ENCODE measurements at places on chromosomes 1 and 21.
A peak's percentile ranks its signal among the peaks of the same experiment; 100 is the strongest.

DNA sequence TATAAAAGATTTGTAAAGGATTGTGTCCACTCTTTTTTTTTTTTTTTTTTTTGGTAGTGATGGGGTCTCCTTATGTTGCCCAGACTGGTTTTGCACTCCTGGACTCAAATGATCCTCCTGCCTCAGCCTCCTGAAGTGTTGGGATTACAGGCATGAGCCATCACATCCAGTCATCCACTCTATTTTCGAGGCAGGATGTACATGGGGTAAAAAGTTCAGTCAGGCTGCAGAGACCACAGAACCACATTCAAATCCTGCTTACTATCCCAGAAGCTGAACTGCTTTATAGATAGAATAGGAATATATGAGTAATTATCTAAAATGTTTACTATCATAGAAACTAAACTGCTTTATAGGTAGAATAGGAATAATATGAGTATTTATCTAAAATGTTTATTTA lies 26.0 kb upstream of the KCNK2 start:
- peak; percentile 58 for DNase-seq

- peak; percentile 16 for DNase-seq
Observed at GRCh38 chr1:201275253-201275666, 8.0 kb upstream of the PKP1 start.

DNA sequence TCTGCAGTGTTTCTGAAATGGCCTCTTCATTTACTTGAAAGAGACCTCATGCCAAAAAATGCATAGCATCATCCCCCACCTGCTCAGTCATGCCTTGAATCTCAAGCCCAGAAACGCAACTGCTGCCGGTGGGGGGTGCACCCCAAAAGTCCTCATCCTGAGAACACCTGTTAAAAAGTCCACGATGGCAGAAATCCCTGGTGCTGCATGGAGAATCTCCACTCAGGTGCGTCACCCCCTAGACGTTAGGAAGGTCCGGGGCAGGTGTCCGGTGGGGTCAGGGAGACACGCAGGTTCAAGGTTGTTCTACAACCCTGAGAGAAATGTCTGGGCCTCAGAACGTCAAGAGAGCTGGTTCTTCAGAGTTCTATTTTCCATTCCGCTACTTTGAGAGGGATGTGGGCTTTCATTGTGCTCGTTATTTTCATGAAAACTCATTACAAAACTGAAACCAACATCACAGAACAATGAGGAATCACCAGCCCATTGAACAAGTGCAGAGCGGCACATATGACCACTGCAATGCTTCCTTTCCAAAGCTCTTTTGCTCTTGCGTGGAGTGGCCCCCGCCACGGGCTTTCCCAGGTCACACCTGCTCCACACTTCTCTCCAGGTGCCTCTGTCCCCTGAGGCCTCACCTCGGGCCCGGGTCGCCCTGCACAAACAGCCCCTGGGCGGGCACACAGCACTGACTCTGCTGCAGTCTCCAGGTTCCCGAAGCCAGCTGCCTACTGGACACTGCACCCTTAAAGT lies 201.9 kb downstream of the TOMM20 start:
- no peak for DNase-seq

GRCh38 chr21:44730951-44731579 lies 19.7 kb upstream of the TSPEAR start:
- DNase-seq: no peak

DNA sequence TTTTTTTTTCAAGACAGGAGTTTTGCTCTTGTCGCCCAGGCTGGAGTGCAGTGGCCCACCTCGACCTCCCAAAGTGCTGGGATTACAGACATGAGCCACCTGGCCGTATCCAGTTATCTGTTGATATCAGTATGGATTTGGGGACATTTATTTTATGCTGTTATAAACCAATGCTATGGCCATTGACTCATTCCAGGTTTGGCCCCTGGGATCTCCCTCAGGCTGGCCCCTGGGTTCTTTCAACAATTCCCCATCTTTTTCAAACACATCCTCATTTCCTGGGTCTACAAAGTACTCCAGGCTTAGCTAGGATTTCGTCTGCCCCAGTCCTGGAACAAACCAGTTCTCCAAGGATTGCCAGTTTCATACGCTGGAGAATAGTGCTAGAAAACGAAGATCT lies 44.1 kb downstream of the WDR4 start:
- no peak for DNase-seq

GRCh38 chr1:21278208-21278859 lies 11.9 kb downstream of the ECE1 start:
- DNase-seq: no peak

- no peak for DNase-seq
Observed at GRCh38 chr1:95325349-95325748, 91.3 kb downstream of the RWDD3 start.

DNA sequence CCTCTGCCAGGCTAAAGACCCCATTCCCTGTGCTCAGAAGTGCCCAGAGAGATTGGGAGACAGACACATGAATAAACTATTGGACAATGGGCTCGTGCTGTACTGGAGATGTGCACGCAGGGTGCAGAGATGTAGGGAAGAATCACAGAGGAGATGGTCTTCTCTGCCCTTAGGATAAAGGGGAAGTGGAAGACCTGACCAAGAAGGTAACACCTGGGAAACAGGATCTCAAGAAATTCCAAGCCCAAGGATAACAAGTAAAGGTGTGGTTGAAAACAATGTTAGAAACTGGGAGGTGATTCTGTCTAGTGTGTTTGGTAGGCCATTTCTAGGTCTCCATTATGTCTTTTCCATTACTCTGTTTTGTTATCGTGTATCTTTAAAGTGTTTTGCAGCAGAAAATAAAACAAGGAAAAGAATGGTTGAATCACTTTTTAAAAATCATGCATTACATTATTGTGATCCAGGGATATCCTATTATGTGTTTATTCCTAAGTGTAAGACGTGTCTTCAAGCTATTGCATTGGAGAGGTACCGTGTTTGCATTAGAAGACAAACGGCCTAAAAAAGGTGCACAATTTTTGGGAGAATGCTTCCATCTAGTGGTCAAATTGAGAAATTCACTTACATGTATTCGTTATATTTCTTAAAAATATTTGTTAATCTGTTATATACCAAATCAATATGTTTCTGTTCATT lies 40.8 kb upstream of the KCTD3 start:
- DNase-seq: peak; percentile 50

- DNase-seq: peak; percentile 21
Observed at GRCh38 chr1:174726167-174726879, 273.4 kb upstream of the CACYBP start.

GRCh38 chr1:170670802-170671628 lies 7.1 kb downstream of the PRRX1 start:
- no peak for DNase-seq

DNA sequence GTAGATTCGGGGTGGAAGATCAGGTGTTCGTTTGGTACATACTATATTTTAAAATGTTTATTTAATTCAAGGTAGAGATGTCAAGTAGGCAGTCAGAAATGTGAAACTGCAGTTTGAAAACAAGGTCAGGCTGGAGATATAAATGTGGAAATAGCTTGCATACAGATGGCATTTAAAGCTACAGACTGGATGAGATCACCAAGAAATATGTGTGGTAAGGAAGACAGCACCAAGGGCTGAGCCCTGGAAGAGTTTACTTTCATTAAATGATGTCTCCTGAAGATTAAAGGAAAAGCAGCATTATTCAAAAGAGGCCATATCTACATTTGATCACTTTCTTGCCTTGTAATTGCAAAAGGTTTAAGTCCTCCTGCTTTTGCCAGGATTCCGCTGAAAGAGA lies 271.3 kb downstream of the PTBP2 start:
- peak; percentile 65 for DNase-seq

- peak; percentile 90 for DNase-seq
Observed at GRCh38 chr1:15178571-15179484, 25.3 kb downstream of the TMEM51 start.

- no peak for DNase-seq
Observed at GRCh38 chr1:244868484-244869363, 4.4 kb upstream of the HNRNPU start.

- no peak for DNase-seq
Observed at GRCh38 chr1:57272601-57273000, 151.3 kb downstream of the DAB1 start.

GRCh38 chr1:235998812-235999211 lies 66.1 kb downstream of the NID1 start:
- peak; percentile 54 for DNase-seq

DNA sequence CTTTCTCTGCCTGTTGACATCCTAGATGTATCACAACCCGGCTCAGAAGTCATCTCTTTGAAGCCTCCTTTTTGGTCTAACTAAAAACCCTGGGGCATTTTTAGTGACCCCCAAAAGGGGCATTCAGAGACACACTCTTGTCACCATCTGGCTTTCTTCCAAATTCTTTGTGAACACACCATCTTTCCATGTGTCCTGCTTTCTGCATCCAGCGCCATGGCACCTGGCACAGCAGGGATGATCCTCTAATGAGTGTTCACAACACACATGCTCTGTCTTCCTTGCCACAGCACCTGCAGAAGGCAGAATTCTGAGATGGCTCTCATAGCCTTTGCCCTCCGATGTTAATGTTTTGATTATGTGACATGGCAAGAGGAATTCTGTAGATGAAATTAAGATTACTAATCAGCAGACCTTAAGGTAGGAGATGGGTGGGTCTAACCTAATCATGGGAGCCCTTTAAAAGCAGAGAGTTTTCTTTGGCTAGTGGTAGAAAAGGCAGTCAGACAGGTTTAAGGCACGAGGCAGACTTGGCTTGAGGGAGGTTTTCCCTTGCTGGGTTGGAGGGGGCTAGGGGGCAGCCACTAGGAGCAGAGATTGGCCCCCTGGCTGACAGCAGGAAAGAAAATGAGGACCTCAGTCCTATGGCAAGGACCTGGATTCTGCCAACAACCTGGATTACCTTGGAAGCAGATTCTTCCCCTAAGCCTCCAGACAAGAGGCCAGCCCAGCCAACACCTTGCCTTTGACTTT lies 4.9 kb upstream of the TMEM61 start:
- DNase-seq: no peak

- no peak for DNase-seq
Observed at GRCh38 chr1:183961132-183961531, 76.4 kb downstream of the COLGALT2 start.

DNA sequence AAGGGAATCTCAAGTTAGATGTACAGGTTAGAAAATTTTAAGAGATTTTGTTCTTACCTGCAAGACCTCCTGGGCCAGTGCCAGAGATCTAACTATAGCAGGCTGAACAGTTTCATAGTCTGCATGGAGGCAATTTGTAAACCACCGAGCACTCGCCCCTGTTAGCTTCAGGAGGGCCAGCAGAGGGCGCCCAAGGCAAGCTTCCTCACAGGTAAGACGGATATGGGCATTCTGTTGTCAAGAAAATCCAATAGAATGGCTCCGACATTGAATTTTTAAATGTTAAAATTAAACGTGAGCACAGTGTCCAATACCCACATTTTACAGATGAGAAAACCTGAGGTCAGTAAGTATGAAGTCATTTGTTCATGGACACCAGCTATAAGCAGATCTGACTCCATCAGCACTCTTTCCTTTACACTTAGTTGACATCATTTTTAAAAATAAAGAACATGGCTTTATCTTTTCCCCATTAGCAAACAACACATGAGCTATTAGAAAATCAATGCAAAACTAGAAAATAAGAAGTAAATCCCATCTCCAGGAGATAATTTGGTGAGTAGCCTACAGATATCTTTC lies 2.2 kb downstream of the REG4 start:
- DNase-seq: peak; percentile 63

GRCh38 chr1:46223472-46223943 lies 20.4 kb downstream of the LURAP1 start:
- peak; percentile 83 for DNase-seq

DNA sequence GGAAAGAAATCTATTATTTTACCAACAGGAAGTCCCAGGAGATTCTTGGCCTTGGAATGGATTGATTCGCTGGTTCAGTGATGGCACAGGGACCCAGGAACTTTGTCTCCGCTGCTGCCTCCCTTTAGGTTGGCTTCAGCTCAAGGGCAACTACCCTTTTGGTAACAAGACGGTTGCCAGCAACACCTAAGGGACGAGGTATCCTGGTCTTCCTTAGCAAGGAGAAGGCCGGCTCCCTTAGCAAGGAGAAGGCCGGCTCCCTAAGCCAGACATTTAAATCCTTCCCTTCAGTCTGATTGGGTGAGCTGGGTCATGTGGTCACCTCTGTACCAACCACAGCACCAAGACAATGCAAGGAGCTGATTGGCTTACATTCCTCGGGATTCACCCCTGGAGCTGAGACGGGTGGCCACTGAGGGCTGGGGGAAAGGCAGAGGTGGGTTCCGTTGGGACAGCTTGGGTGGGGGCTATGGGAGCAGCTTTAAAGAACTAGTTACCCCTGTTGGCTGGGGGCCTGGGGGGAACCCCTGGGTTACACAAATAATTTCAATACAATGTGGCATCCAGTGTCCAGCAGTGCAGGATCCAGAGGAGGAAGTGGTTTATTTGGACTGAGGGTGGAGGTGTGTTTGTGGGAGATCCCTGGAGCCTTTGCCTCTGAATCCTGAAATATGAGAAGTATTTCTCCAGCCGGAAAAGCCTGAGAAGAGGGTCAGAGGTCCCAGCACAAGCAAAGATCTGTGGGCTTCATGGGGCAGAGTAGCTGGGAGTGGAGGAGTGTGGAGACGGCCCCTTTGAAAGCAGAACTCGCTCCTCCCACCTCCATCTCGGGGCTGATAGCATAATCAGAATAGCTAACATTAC lies 20.7 kb upstream of the CLIC4 start:
- peak; percentile 60 for DNase-seq

GRCh38 chr1:67052741-67053534 lies 1.0 kb downstream of the SLC35D1 start:
- DNase-seq: peak; percentile 41

- DNase-seq: peak; percentile 87
Observed at GRCh38 chr21:39681845-39682244, 63.1 kb upstream of the IGSF5 start.

DNA sequence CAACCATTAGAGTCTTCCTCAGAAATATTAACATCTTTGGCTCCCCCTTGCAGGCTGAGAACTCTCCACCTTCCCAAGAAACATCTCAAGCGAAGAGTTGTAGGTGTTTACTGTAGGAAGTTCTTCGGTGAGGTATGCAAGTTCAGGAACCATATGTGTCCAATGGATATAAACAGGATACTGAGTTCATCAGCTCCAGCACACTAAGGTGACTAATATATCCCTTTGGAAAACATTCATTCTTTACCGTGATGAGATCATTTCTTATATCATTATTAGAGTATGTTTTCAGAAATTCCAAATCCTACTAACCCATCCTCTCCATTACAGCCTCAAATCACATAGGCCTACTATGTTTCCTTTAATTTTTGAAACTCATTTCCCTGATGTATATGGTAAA lies 37.3 kb upstream of the PRMT6 start:
- DNase-seq: peak; percentile 41

GRCh38 chr1:230381049-230381467 lies 45.1 kb downstream of the PGBD5 start:
- no peak for DNase-seq

- no peak for DNase-seq
Observed at GRCh38 chr1:246725191-246725590, 982 bp downstream of the SCCPDH start.

DNA sequence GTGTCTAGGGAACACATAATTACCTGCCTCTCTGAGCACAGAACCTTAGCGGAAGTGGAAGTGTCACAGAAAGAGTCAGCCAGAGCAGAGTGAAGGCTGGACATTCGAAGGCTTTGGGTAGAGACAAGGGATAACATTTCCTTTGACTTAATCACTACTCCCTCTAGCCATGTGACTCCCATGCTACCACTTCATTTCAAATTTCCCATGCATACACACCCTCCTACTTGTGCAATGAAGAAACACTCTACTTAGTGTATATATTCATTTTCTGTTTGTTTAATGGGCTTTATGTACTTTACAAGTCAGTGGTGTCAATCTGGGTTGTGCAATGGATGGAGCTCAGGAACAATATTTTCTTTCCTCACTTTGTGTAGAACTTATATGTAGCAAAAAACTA lies 6.9 kb downstream of the ANKRD35 start:
- no peak for DNase-seq

- DNase-seq: no peak
Observed at GRCh38 chr1:111183308-111184069, 17.0 kb downstream of the DENND2D start.

Measured in fibroblast of skin of abdomen (primary cell).